ENCODE measurements at places on chromosomes 6 and 20. TPM values are rescaled to one million over a fixed set of nuclear protein-coding genes. Genes with fewer than 3 reads are reported as not detected.

- no peaks in the 10 kb centered on the region for H3K27me3 ChIP-seq
- H3K27ac ChIP-seq: no peak overlapping the region
- DNase-seq: no peak
- 0 out of 2 replicates have a peak, but pooled peaks cover 3% of the 10 kb centered on the region for H3K4me1 ChIP-seq
Observed at GRCh38 chr6:114432400-114432799, 89.6 kb upstream of the HS3ST5 start.

DNA sequence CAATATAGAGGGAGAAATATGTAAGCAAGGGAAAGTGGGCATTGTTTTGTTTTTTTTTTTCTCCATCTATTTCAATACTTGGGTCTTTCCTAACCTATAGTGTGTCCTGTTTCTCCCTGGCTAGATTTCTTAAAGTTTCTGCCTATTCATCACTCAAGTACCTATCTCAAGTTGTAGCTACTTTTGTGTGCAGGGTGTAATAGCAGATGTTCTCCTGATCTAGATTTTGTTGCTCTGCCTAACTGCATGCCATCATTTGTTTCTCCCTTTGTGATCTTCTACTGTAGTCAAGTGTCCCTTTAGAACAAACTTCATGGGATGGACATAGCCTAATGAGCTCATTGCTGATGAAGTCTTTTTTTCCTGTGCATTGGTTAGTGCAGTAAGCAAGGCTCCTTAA is 45.8 kb downstream of the TOP1 start:
- no peak for DNase-seq
- no peaks in the 10 kb centered on the region for H3K27me3 ChIP-seq
- peaks cover 10% of the 10 kb centered on the region for H3K36me3 ChIP-seq
- no peak overlapping the region for H3K4me3 ChIP-seq
- no peak overlapping the region for H3K27ac ChIP-seq

GRCh38 chr20:36519944-36520343 is 21.4 kb upstream of the MYL9 start:
- peaks cover 38% of the 10 kb centered on the region for H3K36me3 ChIP-seq
- no peak overlapping the region for H3K4me3 ChIP-seq
- no peaks in the 10 kb centered on the region for H3K4me1 ChIP-seq

DNA sequence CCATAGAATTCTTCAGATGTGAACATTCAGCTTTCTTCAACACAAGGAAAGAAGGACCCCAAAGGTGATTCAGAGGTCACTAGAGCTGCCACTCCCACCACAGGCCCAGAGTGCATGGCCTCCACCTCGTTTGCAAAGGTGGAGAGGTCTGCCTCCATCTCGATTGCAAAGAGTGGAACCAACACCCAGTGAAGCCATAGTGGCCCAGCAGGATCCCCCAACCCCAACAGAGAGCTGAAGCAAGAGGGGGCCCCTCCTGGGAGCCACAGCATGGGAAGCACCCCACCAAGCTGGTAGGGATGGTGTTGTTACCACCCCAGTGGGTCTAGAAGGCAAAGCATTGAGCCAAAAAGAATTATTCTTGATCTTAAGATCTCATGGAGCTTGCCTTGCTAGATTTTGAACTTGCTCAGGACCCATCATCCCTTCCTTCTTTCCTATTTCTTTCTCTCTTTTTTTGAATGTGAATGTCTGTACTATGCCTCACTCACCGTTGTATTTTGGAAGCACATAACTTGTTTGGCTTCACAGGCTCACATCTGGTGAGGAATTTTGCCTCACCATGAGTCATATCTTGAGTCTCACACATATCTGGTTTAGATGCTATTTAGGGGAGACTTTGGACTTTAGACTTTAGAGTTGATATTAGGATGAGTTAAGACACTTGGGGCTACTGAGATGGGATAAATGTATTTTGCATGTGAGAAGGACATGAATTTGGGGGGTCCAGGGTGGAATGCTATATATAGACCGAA is 119.2 kb downstream of the ANKRD60 start:
- DNase-seq: peak; percentile 4
- H3K27me3 ChIP-seq: no peaks in the 10 kb centered on the region
- no peak overlapping the region for H3K4me3 ChIP-seq
- H3K27ac ChIP-seq: no peak overlapping the region
- H3K4me1 ChIP-seq: no peaks in the 10 kb centered on the region

- H3K4me1 ChIP-seq: no peaks in the 10 kb centered on the region
- no peaks in the 10 kb centered on the region for H3K27me3 ChIP-seq
- no peak overlapping the region for H3K4me3 ChIP-seq
- peak; percentile 18 for DNase-seq
Observed at GRCh38 chr20:17503301-17504065, 27.7 kb downstream of the BFSP1 start.

- no peak overlapping the region for H3K27ac ChIP-seq
- no peaks in the 10 kb centered on the region for H3K27me3 ChIP-seq
- no peak for DNase-seq
- H3K36me3 ChIP-seq: no peaks in the 10 kb centered on the region
- no peaks in the 10 kb centered on the region for H3K4me1 ChIP-seq
- H3K4me3 ChIP-seq: no peak overlapping the region
Observed at GRCh38 chr6:109306733-109307132, 75.5 kb downstream of the CD164 start.

- no peak overlapping the region for H3K27ac ChIP-seq
- H3K36me3 ChIP-seq: no peaks in the 10 kb centered on the region
Observed at GRCh38 chr6:36018339-36018738, 6.1 kb downstream of the SLC26A8 start.

GRCh38 chr6:42637681-42638080 is 73.9 kb downstream of the UBR2 start:
- no peaks in the 10 kb centered on the region for H3K27me3 ChIP-seq
- H3K36me3 ChIP-seq: peaks cover 10% of the 10 kb centered on the region
- H3K27ac ChIP-seq: no peak overlapping the region
- DNase-seq: no peak
- no peaks in the 10 kb centered on the region for H3K4me1 ChIP-seq

DNA sequence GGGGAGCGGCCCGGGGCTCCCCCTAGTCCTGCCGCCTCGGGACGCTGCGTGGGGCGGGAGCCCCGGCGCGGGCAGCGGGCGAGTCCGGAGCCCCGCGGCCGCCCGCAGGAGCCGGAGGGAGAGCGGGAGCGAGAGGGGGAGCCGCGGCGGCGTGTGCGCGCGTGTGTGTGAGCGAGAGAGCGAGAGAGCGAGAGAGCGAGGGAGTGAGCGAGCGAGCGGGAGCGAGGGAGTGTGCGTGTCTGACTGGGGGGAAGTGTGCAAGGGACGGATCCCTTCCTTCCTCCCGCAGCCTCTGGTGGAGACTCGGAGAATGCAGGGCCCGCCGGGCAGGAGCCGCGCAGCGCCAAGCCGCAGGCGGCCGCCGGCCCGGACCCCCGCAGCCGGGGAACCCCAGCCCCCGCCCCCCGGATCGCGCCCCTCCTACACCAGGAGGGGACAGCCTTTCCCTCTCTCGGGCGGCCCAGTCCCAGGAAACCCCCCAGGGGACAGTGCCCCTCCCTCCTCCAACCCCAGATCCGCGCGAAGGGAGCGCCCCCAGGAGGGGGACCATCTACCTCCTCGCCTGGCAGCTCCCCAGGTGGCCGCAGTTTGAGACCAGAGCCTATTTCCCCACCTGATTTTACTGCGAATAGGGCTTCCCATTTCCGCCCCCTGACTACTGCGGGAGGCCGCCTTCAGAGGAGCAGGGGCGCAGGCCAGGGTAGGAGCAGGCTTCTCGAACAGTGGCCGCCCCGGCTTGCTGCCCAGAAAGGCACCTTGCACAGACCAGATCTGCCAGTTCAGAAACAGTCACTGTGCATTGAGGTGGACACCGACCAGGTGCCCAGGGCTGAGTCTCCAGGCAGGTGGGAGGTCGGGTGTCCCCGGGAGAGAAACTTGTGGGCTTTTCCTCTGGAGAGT is at the start of gene CDH22:
CDH22 (minus strand) TSS at position 241 of the 900 bp plus-strand sequence. CDS start 57,204 bp downstream, outside the sequence.
- peak; percentile 53 for DNase-seq
- H3K27ac ChIP-seq: no peak within 1 kb of the TSS
- H3K36me3 ChIP-seq: no peaks in the 10 kb centered on the region
- no peaks in the 10 kb centered on the region for H3K4me1 ChIP-seq

DNA sequence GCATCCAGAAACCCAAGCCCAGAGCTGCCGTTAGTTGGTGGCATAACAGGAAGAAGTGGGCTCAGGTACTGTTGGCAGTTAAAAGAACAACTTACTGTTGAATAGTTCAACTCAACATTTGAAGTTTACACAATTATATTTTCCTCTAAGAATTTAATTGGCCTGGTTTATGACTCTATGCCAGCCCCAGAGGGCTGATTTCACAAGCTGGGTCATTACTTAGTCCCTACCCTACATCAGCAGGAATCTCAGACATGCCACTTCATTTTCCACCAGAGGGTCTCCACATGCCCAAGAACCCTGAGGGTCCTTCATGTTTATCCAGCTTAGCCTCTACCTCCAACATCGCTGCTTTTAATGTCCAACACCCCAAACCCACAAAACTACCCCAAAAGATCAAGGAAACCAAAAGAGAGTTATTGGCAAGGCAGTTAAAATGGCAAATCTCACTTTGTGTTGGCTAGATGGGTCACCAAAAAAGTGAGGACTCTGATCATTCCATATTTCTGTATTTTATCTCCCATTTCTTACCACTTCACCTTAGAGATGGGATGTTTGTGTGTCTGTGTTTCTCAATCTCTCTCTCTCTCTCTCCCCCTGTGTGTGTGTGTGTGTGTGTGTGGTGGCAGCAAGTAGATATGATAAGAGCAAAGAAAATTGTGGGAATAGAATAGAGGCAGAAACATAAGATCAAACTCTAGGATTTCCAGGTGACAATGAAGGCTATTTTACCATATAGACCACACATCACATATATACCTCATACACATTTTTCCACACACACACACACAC is 112.5 kb upstream of the TBX18 start:
- H3K36me3 ChIP-seq: no peaks in the 10 kb centered on the region
- H3K4me1 ChIP-seq: no peaks in the 10 kb centered on the region
- DNase-seq: no peak
- H3K27me3 ChIP-seq: no peaks in the 10 kb centered on the region

- no peak for DNase-seq
- H3K4me1 ChIP-seq: peaks cover 4% of the 10 kb centered on the region
- H3K36me3 ChIP-seq: peaks cover 9% of the 10 kb centered on the region
- no peak overlapping the region for H3K4me3 ChIP-seq
- H3K27ac ChIP-seq: no peak overlapping the region
- no peaks in the 10 kb centered on the region for H3K27me3 ChIP-seq
Observed at GRCh38 chr6:116409756-116410155, 39.0 kb downstream of the DSE start.

DNA sequence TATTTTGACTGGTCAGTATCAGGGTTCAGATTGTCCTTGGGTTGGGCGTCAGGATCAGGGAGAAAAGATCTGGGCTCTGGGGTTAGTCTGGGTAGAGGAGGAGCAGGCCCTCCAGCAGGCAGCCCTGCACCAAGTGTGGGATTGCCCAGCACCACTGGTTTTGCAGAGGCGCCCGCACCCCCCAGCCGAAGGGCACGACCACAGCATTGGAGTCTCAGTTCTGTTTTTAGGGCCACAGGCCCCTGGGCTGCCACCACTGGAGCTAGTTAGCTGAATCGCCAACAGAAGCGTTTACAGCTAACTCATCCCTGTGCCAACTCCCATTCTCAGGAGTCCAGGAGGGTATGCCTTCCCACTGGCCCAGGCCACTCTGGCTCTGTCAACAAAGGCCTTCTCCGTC is 84.2 kb downstream of the TCP11 start:
- H3K36me3 ChIP-seq: peaks cover 2% of the 10 kb centered on the region
- no peak for DNase-seq
- H3K4me3 ChIP-seq: no peak overlapping the region
- no peaks in the 10 kb centered on the region for H3K4me1 ChIP-seq

DNA sequence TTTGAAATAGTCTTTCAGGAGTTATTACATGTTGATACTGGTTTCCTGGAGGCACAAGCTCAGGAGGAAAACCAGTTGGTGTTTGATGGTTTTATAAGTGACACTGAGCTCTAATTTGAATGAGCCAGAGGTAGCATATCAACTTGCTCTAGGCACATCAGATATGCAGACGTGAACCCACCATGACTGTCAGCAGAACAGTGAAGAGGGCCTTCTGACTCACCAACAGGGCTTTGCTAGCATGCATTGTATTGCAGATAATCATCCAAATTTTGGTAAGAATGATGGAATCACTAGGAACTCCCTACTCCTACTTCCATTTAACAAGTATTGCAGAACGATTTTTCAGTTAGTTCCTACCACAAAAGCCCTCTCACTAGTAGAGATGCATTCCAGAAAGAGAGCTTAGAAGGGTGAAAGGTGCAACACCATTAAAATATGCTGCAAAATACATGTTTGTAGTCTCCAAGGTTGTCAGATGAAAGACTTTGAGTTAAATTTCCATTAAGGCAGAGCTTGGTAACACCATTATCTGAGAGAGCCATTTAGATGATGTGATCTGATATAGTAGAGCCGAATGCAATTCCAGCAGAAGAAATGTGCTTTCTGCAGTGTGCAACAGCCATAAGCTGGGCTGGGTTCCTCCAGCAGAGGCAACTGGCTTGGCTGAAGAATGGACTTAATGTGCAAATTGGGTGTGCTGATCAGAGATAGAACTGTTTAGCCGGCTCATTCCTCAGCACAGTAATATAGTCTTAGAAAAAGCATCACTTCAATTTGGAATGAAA is 968.7 kb upstream of the ADGRB3 start:
- H3K4me3 ChIP-seq: no peak overlapping the region
- H3K4me1 ChIP-seq: no peaks in the 10 kb centered on the region
- no peak overlapping the region for H3K27ac ChIP-seq
- H3K36me3 ChIP-seq: no peaks in the 10 kb centered on the region
- no peak for DNase-seq

GRCh38 chr6:134223796-134224420 is 94.0 kb downstream of the SGK1 start:
- H3K36me3 ChIP-seq: no peaks in the 10 kb centered on the region
- H3K4me3 ChIP-seq: no peak overlapping the region
- H3K27ac ChIP-seq: no peak overlapping the region
- no peaks in the 10 kb centered on the region for H3K4me1 ChIP-seq
- no peak for DNase-seq
- no peaks in the 10 kb centered on the region for H3K27me3 ChIP-seq

DNA sequence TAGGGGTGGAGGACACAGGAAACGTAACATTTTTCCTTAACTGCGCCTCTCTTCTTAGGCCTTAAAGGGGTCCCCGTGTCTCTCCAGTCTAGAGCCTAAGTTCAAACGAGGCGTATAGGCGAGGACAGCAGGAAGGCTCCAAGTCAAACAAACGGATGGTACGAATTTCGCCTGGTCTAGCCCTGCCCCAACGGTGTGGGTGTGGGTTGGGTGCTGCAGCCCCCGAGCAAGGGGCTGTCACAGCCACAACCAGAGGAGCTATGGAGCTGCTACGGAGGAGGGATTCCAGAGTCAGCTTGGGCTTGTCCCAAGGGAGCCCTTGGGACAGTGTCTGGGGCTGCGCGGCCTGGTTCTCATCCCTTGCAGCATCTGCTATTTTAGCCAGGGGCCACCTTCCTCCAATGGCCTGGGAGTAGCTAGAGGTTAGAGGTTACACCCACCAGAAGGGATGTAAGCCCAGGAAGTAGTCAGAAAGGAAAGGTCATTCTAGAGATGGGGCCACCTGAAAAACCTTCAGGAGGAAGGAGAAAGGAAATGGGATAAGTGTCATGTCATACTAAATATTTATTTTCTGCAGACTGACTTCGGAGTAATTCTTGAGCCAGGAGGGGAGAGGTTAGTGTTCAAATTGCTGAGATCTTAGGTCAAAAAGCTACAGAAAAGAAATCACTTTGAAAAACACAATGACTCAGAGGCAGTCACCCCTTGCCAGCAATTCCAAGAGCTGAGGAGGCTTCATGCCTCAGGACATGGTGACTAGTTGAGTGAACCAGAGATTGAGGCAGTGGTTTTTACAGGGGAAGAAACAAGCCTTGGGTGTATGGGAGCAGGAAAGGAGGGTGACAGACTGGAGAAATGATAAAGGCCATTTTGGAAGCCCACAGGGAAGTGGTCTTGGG is 21.7 kb downstream of the VPS52 start:
- H3K4me1 ChIP-seq: no peaks in the 10 kb centered on the region
- H3K27me3 ChIP-seq: no peaks in the 10 kb centered on the region
- peak overlapping the region; percentile 74 for H3K4me3 ChIP-seq
- H3K27ac ChIP-seq: no peak overlapping the region
- no peak for DNase-seq

The ASIP gene
- total RNA-seq: not detected

The DSP gene
- total RNA-seq: 48.9 TPM

The PFDN4 gene
- 69.1 TPM for total RNA-seq

The ZNF451 gene
- 71.2 TPM for total RNA-seq

Measured in H9 (cell line).